ENCODE measurements at places on chromosomes 11 and 22.

GRCh38 chr11:110097459-110098012, 4.3 kb downstream of the ZC3H12C start:
- no peak for DNase-seq

GRCh38 chr11:360326-361280, 8.7 kb upstream of the B4GALNT4 start:
- DNase-seq = no peak

GRCh38 chr11:57477507-57478189, 17.3 kb downstream of the RTN4RL2 start:
- no peak for DNase-seq

DNA sequence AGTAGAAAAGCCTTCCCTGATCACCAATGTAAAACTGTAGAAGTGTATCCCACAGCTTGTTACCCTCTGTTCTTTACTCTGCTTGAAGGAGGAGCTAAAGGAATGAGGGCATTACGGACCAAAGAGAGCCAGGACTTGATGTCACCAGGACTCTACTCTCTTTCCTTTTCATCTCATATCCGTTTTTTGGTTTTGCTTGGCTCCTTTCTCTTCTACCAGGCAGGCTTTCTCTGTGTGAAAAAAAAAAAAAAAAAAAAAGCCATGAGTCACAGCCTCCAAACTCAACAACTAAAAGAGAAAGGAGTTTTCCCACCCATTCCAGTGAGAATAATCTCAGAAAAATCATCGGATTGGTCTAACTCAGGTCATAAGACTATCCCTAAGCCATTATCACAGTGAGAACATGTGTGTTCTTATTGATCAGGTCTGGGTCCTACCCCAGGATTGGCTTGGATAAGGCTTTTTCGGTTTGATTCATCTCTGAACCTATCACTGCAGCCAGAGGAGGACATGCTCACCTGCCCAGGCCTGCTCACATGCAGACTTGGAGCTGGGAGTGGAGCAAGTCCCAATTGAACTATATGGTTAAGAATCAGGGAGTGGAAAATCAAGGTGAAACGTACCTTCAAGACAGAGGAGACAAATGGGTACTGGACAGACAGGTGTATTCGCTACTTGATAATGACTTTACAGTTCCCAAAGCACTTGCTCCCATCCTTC, 19.4 kb upstream of the LRRC55 start:
- DNase-seq = no peak

GRCh38 chr11:81916451-81916850, 817.2 kb downstream of the FAM181B start:
- DNase-seq = peak; percentile 18
